ENCODE measurements at places on chromosomes 4 and X. TPM values are rescaled to one million over a fixed set of nuclear protein-coding genes. Genes with fewer than 3 reads are reported as not detected.

MTNR1A gene
- not detected for polyA plus RNA-seq

PDE5A gene
- polyA plus RNA-seq: 16.1 TPM

DNA sequence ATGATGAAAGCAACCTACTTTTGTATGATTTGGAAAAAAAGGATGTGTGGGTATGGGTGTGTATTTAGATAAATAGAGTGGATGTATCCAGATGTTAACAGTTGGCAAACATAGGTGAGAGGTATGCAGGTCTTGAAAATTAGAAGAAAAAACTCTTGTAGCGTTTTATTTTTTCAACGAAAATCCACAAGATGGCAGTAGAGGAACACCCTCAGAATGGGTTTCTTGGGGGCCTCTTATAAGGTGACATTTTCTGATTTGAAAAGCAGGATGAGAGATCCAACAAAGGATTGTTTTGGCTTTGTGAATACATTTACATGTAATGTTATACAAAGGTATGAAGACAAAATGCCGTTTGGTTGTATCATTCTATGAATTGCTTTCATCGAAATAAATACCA is 68.3 kb downstream of the FMR1NB start:
- no peak for DNase-seq

GRCh38 chrX:850471-850916 is 219.9 kb downstream of the SHOX start:
- no peak for DNase-seq

WWC2 gene
- polyA plus RNA-seq: 18.3 TPM

WDR19 gene
- 18.8 TPM for polyA plus RNA-seq

- no peak for DNase-seq
Measured at GRCh38 chr4:63708661-63709060, 700.6 kb downstream of the TECRL start.

TMEM35A gene
- polyA plus RNA-seq: 1.6 TPM

DNA sequence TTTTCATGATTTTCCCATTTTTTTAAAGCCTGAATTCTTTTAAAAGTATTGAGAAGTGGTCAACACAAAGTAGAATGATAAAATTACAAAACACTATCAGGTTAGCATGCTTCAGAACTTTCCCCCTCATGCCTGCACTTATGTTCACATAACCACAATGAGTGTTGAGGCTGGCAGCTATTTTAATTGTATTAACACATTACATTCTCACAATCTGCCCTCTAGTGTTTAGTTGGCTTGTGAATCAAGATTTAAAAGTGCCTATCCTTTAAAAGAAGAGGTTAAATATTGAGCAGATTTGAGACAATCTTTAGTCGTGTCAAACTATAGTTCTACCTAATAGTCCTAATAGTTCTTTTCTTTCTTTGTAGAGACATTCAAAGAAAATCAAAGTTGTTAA is 93.6 kb upstream of the NAP1L5 start:
- no peak for DNase-seq

- DNase-seq: no peak
Measured at GRCh38 chr4:41514766-41515481, 23.0 kb upstream of the LIMCH1 start.

- no peak for DNase-seq
Measured at GRCh38 chr4:6926681-6927478, 17.3 kb downstream of the TBC1D14 start.

DNA sequence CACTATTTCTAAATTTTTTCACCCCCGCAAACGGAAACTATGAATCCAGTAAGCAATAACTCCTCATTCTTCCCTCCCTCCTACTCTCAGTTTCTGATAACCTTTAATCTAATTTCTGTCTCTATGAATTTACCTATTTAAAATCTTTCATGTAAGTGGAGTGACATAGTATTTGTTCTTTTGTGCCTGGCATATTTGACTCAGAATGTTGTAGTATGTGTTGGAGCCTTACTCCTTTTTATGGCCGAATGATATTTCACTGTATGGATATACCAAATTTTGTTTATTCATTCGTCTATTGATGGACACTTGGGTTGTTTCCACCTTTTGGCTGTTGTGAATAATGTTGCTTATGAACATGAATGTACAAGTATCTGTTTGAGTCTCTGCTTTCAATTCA is 61.1 kb upstream of the C1GALT1C1 start:
- no peak for DNase-seq

- DNase-seq: no peak
Measured at GRCh38 chrX:137031517-137032340, 2.1 kb downstream of the GPR101 start.

TBC1D8B gene
- 4.6 TPM for polyA plus RNA-seq

Data from forelimb muscle (tissue), 1 donor.